Pons (tissue), 1 donor: ENCODE measurements at places on chromosomes 1 and 21.

- no peak for DNase-seq
Measured at GRCh38 chr1:235865565-235866204, 1.0 kb downstream of the LYST start.

DNA sequence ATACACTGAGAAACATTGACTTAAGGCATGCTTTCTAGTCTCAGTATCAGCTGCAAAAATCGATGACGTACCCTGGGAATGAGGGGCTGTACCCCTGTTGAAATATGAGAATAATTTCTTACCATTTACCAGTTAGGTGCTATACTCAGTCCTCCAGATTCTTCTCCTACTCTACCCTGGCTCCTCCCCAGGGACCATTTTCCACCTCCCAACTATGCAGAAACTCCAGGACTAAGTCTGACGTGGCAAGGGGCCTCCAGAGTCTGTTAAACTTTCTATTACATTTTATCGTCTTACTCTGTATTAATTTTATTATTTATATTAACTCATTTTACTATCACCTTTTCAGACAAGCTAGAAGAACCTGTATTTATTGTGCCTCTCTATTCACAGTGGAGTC is 124.3 kb downstream of the CYYR1 start:
- no peak for DNase-seq

GRCh38 chr1:19462781-19463503 is 22.4 kb downstream of the CAPZB start:
- no peak for DNase-seq

DNA sequence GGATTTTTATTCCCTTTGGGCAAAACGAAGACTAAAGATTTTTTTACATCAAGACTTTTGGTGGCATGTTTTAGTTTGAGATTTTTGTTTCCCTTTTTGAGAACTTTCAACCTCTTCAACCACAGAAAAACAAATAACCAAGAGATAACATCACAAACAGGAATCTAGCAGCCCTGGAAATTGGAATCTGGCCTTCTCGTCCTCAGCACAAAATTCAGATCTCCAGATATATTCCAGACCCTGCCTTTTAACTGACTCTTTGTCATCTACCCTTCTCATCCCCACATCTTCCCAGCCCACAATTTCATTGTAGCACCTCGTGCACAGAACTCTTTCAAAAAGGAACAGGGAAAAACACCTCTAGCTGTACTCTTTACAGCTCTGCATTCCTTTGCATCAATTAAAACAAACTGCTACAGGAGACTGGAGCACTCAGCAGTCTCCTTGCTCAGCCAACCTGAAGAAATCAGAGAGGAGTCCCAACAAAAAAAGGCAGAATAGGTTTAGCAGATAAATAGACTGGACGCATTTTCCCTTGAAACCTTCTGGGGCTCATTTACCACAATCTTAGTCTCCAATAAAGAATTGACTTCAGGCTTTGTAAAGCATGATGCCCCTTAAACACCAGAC is 251.0 kb downstream of the TTLL7 start:
- DNase-seq: no peak

- no peak for DNase-seq
Measured at GRCh38 chr1:211630236-211631081, 45.0 kb downstream of the NEK2 start.

DNA sequence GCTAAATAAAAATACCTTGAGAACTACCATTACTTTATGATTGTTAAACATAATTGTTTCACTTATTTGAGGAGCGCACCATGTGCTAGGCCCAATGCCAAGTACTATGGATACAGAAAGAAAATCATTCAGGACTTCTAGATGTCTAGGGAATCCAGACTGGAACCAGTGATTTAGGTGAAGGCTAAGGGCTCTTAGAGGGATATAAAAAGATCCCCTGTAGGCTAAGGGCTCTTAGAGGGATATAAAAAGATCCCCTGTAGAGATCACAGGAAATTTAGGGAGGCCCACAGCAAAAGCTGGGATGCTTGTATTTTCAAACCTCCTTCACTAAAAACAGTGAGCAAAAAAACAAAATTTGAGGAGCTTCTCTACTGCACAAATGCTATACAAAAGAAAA is 6.7 kb downstream of the TOR1AIP2 start:
- DNase-seq: no peak

DNA sequence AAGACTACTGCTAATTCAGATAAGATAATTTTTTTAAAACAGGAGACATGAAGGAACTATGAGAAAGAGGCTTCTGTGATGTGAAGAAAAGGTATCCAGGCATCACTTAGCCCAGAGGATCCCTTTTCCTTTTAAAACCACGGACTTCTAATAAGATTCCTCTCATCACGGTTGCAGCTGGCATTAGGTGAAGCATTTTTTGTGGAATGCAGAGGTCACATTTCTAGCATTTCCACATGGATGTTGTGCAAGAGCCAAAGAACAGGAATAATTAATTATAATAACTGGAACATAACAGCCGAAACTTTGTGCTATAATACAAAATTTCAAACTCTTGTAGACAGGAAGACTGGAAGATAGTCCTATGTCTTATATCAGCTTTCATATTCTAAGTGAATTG is 27.6 kb downstream of the CYP2J2 start:
- DNase-seq: no peak

GRCh38 chr1:98903261-98903660 is 101.4 kb downstream of the PLPPR5 start:
- DNase-seq: no peak

DNA sequence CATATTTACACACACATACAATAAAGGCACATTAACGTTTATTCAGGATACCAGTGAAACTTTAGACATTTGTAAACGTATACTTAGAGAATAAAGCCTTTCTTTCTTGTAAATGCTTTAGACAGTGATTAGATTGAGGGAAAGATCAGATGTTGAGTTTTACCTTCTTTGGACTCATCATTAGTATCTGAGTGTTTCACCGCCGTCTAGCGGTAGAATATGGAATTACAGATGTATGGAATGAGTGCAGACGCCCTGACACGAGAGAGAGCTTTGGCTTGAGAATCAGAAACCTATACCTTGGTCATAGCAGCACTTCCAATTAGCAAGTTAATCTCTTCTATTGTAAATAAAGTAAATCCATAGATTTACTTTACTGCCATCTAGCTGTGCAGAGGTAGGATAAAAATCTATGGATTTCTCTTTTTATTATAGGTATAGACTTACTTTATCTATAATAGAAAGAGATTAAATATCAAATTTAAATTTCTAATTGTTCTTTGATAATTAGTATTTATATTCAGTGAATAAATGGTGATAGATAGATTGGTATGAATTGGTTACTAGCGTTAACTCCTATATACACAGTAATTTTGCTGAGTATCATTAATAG is 12.6 kb downstream of the FLG2 start:
- peak; percentile 77 for DNase-seq
